ENCODE measurements at places on chromosomes 5 and 9.

DNA sequence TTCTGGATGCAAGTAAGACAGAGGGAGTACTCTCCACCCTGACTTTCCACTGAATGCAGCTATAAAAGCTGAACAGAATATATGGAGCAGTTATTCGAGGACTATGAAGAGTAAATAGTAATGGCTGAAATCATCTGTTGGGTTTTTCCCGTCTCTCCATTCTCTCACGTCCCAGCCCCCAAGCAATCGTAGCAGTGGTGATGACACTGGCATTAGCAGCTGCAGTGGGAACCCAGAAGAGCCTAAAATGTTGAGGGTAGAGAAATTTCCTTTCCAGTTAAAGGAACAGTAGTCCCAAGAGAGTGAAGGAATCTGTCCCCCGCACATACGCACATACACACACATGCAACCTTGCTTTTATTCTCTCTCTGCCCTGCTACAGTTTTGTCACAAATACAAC, 33.2 kb downstream of the MED27 start:
- DNase-seq, result no peak

GRCh38 chr9:1701113-1701512, 314.0 kb upstream of the SMARCA2 start:
- no peak for DNase-seq

- no peak for DNase-seq
These were observed 141.9 kb downstream of the PBX3 start for GRCh38 chr9:125889112-125889475.

DNA sequence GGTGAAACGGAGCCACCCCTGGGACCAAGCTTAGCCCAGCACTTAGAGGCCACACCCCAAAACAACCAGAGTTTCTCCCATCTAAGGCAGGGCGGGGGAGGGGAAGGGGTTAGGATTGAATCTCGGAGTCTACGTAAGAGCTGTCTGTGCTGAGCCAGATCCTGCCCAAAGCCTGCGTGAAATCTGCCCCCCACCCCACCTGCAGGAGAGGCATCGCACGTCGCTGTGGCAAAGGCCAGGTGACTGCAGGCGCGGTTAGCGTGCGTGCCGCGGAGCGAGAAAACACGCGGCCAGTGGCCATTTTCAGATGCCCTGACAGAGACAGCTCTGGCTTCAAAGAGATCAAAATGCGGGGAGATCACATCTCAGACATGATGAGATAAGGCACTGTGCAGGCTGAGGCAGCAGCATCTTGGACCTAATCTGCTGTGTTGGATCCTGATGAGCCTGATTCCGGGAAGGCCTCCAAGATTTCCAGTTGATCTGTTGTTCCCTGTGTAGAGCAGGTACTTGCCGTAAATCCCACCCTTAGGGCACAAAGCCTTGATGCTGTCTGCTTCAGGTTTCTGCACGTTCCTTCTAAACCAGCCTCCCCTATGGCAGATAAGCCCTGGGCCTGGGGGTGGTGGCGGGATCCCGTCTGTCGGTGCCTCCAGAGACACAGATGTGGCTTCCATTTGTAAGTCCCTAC, 2.5 kb upstream of the QSOX2 start:
- no peak for DNase-seq

- no peak for DNase-seq
These were observed 174.2 kb upstream of the TBC1D2 start for GRCh38 chr9:98429613-98430012.

GRCh38 chr9:126569036-126569435, 44.7 kb upstream of the LMX1B start:
- DNase-seq, result no peak

GRCh38 chr5:147930769-147931168, 24.4 kb upstream of the C5orf46 start:
- no peak for DNase-seq

DNA sequence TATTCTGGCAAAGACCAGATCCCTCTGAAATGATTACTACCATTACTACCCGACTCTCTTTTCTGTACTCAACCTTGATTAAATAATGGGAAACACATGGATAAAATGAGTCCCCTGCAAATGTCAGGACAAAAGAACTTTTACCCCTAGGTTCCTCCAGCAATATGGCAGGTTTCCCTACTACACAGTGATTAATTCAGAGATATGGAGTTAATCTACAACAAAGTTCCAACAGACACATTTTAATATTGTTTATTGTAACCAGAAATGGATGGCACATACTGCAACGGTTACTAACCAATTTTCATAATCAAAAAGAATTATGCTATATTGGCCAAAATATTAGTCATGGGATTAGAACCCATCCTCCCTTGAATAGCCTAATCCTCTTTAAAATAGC, 294.8 kb downstream of the ATPSCKMT start:
- DNase-seq, result no peak

GRCh38 chr9:129812385-129812784, 9.4 kb downstream of the TOR1B start:
- no peak for DNase-seq

DNA sequence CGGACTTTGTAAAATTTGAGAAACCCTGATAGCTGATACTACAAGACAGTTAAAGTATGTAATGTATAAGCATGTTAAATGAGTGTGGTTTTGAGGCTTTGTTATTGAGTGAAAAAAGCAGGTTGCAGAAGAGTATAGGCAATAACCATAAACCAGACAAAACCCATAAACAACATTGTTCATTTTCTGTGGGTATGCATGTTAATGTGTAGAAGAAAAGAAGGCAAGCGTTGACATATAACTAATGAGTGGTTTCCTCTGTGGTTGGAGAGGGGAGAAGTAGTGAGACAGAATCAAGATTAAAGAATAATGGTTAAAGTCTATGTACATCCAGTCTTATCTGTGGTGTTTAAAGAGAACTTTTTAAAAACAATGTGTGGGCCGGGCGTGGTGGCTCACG, 26.2 kb downstream of the RAD23B start:
- DNase-seq, result no peak

GRCh38 chr9:3675946-3676345, 150.1 kb upstream of the RFX3 start:
- no peak for DNase-seq

- no peak for DNase-seq
These were observed 79.4 kb downstream of the NLN start for GRCh38 chr5:65801352-65801783.

GRCh38 chr9:109120204-109120789, 550 bp upstream of the TMEM245 start:
- DNase-seq, result no peak

- DNase-seq, result no peak
These were observed 721 bp upstream of the MAML1 start for GRCh38 chr5:179731791-179732411.

DNA sequence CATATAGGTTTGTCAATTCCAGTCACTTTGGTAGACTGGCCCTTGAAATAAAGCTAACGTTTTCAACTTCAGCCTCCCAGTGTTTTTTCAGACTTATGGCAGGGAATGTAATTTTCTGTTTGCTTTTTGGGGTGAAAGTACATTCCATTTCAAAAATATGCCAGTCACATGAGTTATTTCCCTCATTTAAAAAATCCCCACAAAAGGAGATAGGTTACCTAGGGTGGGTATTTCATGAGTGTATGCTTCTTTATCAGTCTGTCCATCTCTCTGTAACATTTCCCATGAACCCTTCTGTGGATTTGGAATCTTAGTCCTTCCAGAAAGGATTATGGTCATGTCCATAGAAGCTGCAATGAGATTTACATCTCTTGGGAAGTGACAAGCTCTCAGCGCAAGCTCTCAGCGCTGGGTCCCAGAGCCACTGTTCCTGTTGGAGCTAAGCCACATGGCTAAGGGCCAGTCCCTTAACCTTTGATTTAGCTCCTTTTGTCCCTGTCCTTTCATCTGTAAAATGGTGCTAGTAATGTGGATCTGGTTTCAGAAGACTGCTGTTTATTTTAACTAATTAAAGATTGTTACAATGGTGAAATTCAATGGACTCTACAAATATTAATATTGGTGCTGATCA, 294.9 kb downstream of the NR3C1 start:
- DNase-seq, result no peak

DNA sequence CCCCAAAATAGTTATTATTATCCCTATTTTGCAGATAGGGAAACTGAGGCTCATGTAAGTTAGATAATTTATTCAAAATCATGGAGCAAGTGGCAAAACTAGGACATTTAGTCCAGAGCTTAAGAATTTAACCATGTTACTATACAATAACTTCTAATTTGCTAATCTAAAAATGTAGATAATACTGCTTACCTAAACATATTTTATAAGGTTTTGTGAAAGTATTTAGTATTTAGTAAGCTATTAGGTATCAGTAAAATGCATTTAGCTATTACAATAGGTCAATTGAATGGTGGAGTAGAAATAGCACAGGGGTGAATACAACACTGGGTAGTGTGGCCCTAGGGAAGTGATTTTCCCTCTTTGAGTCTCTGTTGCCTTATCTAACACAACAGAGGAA, 648.3 kb downstream of the KIF4B start:
- no peak for DNase-seq

- DNase-seq, result no peak
These were observed 82.5 kb downstream of the SEMA6A start for GRCh38 chr5:116492016-116492623.

DNA sequence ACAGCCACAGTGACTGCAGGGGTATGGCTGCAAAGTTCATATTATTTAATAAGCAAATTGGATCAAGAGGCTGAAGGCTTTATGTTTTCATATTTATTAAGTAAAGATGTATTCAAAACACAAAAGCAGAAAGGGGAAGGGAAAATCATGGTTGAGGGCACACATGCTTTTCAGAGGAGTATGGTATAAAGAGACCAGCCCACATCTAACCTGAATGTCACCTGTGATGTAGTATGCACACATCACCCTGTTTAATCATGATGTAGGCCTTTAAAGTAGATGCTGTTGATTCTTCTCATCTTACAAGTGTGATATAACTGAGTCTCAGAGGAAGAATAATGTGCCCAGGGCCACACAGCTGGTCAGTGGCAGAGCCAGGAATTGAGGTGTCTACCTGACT, 211.8 kb downstream of the DCP2 start:
- no peak for DNase-seq

DNA sequence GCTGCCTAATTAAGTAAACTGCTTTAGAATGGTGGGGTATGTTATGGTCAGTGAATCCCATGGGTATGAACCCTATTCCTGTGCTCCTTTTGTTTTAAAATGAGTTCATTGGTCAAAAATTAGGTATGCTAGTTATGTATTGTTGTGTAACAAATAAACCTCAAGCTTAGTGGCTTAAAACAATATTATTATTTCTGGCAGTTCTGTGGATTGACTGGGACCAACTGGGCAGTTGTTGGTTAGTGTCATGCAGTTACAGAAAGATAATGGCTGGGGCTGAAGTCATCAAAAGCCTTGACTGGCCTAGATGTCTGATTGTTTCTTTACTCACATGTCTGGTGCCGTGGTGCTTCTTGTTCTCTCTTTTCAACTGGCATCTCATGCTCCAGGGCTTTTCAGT, 8.9 kb upstream of the PTAR1 start:
- no peak for DNase-seq

DNA sequence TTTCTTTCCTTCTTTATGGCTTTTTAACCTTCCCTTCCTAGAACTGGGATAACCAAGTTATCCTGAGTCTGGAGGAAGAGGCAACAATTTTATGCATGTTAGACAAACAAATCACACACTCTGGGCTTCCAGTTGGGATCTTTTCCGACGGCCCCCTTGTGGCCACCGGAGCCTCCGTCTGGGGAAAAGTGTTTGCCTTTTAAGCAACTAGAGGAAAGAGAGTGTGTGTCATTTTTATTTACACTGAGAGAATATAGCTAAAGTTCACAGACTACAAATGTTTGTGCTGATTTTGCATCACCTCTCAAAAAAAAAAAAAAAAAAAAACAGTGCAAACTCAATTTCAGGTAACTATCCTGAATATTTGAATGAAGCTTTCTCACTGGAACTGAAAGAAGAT, 126.2 kb downstream of the SEMA6A start:
- DNase-seq, result no peak

DNA sequence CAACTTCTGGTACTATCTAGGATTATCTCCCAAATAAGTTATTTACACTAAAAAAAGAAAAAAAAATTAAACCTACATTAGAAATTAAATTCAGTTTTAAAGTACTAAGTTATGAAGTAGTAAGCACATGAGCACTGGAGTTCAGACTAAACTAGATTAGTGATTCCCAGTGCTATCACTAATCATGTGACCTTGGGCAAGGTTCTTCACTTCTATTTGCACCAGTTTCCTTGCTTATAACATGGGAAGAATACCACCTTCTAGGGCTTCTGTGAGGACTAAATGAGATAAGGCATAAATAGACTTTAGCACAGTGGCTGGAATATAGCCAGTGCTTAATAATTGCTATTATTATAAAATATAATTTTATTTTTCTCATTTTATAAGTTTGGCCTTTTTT, 10.5 kb downstream of the ELOVL7 start:
- no peak for DNase-seq

- DNase-seq, result no peak
These were observed 41.9 kb downstream of the CFAP90 start for GRCh38 chr5:7808998-7809397.

GRCh38 chr5:160366230-160366629, 4.2 kb downstream of the C1QTNF2 start:
- DNase-seq, result no peak

GRCh38 chr5:30878296-30878695, 315.2 kb upstream of the CDH6 start:
- DNase-seq, result no peak

- no peak for DNase-seq
These were observed 577.7 kb upstream of the FTMT start for GRCh38 chr5:121273833-121274433.

DNA sequence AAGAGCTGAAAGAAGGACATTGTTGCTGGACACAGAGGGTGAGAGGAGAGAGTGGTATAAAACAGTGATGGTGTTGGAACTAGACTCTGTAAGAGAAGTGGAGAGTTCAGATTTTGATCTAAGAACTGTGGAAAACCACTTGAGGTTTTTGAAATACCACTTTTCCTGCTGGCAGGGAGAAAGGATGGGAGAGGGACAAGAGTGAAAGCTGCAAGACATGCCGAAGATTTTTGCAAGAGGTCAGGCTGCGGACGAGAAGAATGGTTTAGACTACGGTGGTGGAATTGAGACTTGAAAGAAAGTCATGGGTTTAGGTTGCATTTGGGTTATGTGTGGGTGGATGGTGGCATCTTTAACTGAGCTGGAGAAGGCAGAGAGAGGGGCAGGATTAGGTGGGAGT, 202.2 kb upstream of the RPS23 start:
- DNase-seq, result no peak

DNA sequence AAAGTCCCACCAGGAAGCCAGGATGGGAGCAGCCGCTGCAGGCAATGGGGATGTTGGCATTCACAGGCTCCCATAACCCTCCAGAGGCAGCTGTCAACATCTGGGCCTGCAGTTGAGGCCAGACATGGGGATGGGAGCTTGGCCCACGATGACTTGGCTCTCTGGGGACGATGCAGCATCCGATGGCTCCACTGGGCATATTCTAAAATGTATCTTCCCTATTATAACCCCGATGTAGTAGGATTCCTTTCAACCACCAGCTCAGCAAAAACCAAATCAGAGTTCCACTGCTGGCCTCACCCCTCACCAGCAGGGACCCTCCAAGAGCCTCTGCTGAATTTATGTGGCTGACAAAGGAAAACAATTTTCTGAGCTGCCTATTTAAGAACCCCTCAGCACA, 7.1 kb downstream of the SPRY4 start:
- DNase-seq, result no peak
